ENCODE measurements at places on chromosomes 2 and 18. TPM values are rescaled to one million over a fixed set of nuclear protein-coding genes. Genes with fewer than 3 reads are reported as not detected.

The CAVIN2 gene
- 34.9 TPM for total RNA-seq

The FIGN gene
- 0.53 TPM for total RNA-seq

The CD28 gene
- 3.9 TPM for total RNA-seq

The AFTPH gene
- 21.2 TPM for total RNA-seq

The CRYGB gene
- total RNA-seq, result not detected

The CAPN14 gene
- total RNA-seq, result 0.09 TPM

The COLEC12 gene
- 65.5 TPM for total RNA-seq

The CRYGD gene
- total RNA-seq, result not detected

The ANTXR1 gene
- total RNA-seq, result 86.0 TPM

The LOXL3 gene
- total RNA-seq, result 6.1 TPM

DNA sequence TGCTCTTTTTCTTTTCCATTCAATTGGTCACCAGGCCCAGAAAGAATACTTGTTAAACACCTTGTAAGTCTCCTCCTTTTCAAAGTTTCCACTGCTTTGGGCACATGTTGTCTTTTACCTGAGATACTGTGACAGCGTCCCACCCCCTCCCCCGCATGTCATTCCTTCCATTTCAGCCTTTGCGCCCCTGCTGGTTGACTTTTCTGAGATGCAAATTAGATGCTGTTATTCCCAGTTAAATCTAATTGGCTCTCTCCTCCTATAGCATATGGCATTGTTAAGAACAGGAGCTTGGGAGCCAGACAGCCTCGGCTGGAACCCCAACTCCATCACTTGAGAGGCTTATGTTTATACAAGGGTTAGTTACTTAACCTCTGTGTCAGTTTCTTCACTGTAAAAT, 80.3 kb upstream of the GAREM1 start:
- H3K4me1 ChIP-seq, result peaks cover 4% of the 10 kb centered on the region
- H3K4me3 ChIP-seq, result no peak overlapping the region
- DNase-seq, result no peak

- H3K4me1 ChIP-seq, result no peaks in the 10 kb centered on the region
- no peak overlapping the region for H3K4me3 ChIP-seq
- no peak for DNase-seq
- no peak overlapping the region for H3K27ac ChIP-seq
Measured at GRCh38 chr18:3468066-3468705, 18.2 kb downstream of the TGIF1 start.

DNA sequence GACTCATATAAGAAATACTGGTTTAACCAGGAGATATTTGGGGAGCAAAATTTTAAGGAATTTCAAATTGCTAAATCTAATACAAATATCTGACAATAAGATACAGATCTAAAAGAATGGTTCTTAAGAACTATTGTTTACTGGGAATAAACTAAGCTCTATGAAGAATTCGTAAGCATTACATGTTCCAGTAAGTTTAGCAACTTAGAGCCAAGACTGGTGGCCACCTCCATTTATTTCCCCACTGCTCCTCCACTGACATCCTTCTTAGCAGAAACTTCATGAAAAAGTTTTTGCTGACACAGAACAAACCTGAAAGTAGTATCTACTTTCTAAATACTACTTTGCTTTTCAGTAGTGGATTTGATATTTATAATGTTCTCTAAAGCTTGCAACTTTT, 83.0 kb downstream of the ACSL3 start:
- H3K4me1 ChIP-seq, result no peaks in the 10 kb centered on the region
- no peak overlapping the region for H3K27ac ChIP-seq
- H3K36me3 ChIP-seq, result peaks cover 14% of the 10 kb centered on the region
- no peak overlapping the region for H3K4me3 ChIP-seq

GRCh38 chr2:43333101-43333655, 106.8 kb upstream of the ZFP36L2 start:
- DNase-seq, result peak; percentile 63
- no peak overlapping the region for H3K4me3 ChIP-seq
- H3K36me3 ChIP-seq, result peaks cover 2% of the 10 kb centered on the region
- H3K27ac ChIP-seq, result peak overlapping the region; percentile 90

DNA sequence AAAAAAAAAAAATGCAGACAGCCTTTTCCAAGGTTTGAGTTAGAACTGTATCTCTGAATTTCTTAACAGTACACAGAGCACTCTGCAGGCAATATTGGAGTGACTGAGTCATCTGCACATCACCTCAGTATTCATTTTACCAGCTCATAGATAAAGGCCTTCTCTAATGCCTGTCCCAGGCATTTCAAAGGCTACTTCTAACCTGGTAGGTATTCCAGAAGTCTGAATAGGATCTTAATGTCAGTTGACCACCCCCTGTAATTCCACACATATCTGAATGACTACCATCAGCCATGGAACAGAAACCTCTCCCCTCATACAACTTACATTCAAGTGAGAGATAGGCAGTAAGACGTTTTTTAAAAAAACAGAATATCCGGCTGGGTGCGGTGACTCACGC, 9.0 kb downstream of the METTL21A start:
- no peak overlapping the region for H3K27ac ChIP-seq
- peaks cover 38% of the 10 kb centered on the region for H3K36me3 ChIP-seq
- no peaks in the 10 kb centered on the region for H3K27me3 ChIP-seq
- H3K4me1 ChIP-seq, result no peaks in the 10 kb centered on the region
- no peak for DNase-seq

GRCh38 chr2:138116456-138116855, 152.2 kb downstream of the HNMT start:
- DNase-seq, result no peak
- H3K4me3 ChIP-seq, result no peak overlapping the region
- H3K27ac ChIP-seq, result no peak overlapping the region

GRCh38 chr2:136305517-136306192, 187.7 kb upstream of the CXCR4 start:
- H3K36me3 ChIP-seq, result no peaks in the 10 kb centered on the region
- H3K4me1 ChIP-seq, result peaks cover 5% of the 10 kb centered on the region
- no peak overlapping the region for H3K4me3 ChIP-seq
- H3K27ac ChIP-seq, result no peak overlapping the region
- DNase-seq, result peak; percentile 23
- no peaks in the 10 kb centered on the region for H3K27me3 ChIP-seq

- H3K36me3 ChIP-seq, result no peaks in the 10 kb centered on the region
- peak; percentile 66 for DNase-seq
- H3K4me1 ChIP-seq, result peaks cover 6% of the 10 kb centered on the region
- H3K4me3 ChIP-seq, result no peak overlapping the region
- no peaks in the 10 kb centered on the region for H3K27me3 ChIP-seq
- no peak overlapping the region for H3K27ac ChIP-seq
Measured at GRCh38 chr2:38248255-38248654, 128.8 kb downstream of the ATL2 start.

DNA sequence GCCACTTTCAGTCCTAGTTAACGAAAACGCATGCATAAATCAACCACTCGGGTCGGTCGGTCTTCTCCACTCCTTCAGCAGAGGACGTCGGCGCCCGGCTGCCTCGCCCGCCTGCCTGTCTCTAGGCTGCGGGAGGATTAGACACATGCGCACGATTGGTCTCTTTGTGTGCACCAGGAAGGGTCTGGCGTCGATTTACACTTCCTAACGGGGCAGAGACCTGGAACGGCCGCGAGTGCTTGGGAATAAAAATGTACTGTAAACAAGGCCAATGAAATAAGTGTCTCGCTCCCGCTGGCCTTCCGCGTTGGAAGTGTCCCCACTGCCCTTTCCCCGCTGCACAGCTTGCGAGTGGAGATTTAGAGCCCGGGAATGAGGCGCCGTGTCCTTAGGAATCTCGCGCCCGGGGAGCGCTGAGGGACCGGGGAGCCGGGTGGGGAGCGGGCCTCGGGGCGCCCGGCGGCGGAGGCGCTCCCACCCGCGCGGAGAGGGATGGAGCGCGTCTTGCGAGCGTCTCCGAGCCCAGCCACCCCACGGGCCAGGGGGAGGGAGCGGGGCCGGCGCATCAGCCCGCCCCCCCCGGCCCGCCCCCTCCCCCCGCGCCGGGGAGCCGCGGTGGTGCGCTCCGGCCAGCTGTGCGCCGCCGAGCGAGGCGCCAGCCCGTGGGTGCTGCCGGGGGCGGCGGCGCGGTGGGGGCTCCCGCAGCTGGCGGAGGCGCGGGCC, at the start of gene DOK6:
Gene DOK6 (plus strand): TSS at position 636 of the 723 bp plus-strand sequence.
- H3K4me3 ChIP-seq, result peak within 1 kb of the TSS; percentile 70
- H3K27ac ChIP-seq, result peak within 1 kb of the TSS; percentile 89
- H3K36me3 ChIP-seq, result no peaks in the 10 kb centered on the region
- peaks cover 20% of the 10 kb centered on the region for H3K27me3 ChIP-seq

- H3K4me3 ChIP-seq, result no peak overlapping the region
- no peaks in the 10 kb centered on the region for H3K36me3 ChIP-seq
- H3K27ac ChIP-seq, result no peak overlapping the region
- no peaks in the 10 kb centered on the region for H3K4me1 ChIP-seq
- no peak for DNase-seq
Measured at GRCh38 chr2:79446313-79446712, 66.5 kb upstream of the CTNNA2 start.

GRCh38 chr2:200640176-200640575, 54.4 kb downstream of the AOX1 start:
- DNase-seq, result no peak
- no peaks in the 10 kb centered on the region for H3K27me3 ChIP-seq
- no peak overlapping the region for H3K27ac ChIP-seq
- no peaks in the 10 kb centered on the region for H3K36me3 ChIP-seq
- no peak overlapping the region for H3K4me3 ChIP-seq
- no peaks in the 10 kb centered on the region for H3K4me1 ChIP-seq

DNA sequence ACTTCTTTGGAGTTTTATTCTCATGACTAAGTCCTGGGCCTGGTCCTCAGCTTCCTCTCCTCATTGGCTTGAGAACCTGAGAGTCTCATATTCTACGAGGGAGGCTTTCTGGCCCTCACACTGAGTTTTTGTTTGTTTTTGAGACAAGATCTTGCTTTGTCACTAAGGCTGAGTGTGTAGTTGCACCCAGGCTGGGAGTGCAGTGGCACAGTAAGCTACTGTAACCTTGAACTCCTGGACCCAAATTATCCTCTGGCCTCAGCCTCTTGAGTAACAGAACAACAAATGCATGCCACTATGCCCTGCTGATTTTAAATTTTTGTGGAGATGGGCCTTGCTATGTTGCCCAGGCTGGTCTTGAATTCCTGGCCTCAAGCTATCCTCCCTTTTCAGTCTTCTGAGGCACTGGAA, 22.6 kb downstream of the PRKRA start:
- no peaks in the 10 kb centered on the region for H3K4me1 ChIP-seq
- DNase-seq, result no peak
- peaks cover 44% of the 10 kb centered on the region for H3K36me3 ChIP-seq
- H3K4me3 ChIP-seq, result no peak overlapping the region

DNA sequence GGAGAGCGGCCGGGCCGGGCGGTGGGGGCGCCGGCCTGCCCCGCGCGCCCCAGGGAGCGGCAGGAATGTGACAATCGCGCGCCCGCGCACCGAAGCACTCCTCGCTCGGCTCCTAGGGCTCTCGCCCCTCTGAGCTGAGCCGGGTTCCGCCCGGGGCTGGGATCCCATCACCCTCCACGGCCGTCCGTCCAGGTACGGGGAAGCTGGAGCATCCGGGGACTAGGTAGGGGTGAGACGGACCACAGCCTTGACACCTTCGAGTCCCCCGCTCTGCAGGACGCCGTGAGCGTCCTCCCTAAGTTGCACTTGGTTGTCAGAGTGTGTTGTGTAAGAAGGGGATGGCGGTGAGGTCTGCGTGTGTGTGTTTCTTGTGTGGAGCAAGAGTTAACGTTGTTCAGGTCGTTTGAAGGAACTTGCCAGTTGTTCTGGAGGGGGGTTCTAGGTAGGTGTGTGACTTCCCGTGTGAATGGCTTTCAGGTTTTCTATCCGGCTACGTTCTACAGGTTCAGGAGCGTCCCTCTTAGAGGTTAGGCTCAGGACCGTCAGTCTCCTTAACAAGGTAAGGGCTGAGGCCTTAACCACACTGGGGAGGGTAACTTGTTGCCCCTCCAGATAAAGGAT, 393 bp downstream of the IL1R1 start:
- peak overlapping the region; percentile 67 for H3K4me3 ChIP-seq
- peak; percentile 48 for DNase-seq
- peaks cover 30% of the 10 kb centered on the region for H3K4me1 ChIP-seq
- no peaks in the 10 kb centered on the region for H3K36me3 ChIP-seq
- peak overlapping the region; percentile 82 for H3K27ac ChIP-seq
- H3K27me3 ChIP-seq, result peaks cover 12% of the 10 kb centered on the region

DNA sequence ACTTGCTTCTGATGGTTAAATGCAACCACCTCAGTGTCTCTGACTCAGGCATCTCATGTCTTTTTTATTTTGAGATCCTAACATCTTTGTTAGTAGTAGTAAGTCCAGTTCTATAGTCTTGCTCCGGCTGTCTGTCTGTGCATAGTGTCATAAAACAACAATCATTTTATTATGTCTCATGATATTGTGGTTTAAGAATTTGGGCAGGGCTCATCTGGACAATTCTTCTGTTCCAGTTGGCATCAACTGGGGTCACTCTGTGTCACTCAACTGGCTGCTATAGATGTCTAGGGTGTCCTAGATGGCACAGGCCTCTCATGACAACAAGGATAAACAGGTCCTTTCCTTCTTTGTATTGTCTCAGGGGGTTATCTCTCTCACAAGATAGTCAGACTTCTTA, 299.6 kb upstream of the ZNF521 start:
- peaks cover 18% of the 10 kb centered on the region for H3K4me1 ChIP-seq
- H3K36me3 ChIP-seq, result no peaks in the 10 kb centered on the region
- H3K4me3 ChIP-seq, result no peak overlapping the region

DNA sequence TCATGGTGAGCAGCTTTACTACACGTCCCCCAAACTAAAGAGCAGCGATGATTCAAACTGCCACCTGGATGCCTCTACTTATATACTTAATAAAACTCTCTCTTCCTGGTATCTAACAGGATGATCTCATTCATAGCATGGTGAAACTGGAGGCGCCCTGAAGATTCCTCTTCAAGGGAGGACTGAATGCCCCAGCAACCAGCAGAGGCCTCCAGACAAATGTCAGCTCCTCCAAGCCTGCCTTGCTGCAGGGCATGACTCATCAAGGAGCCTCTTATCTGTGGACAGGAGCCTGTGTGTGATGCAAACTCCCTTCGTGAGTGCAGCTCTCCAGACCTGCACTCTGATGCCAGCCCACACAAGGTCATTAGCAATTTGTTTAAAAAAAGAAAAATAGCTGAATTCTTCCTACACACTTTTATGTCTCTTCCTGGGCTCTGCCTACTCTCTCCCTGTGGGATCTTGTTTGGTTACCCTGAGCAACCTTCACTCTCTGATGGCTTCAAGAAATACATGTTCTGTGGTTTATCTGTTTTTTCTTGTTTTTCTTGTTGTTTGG, 30.2 kb downstream of the LONRF2 start:
- peaks cover 3% of the 10 kb centered on the region for H3K27me3 ChIP-seq
- no peaks in the 10 kb centered on the region for H3K4me1 ChIP-seq
- no peak for DNase-seq
- no peak overlapping the region for H3K27ac ChIP-seq

GRCh38 chr2:152065945-152066344, 32.9 kb downstream of the CACNB4 start:
- DNase-seq, result no peak
- H3K27me3 ChIP-seq, result no peaks in the 10 kb centered on the region
- no peak overlapping the region for H3K27ac ChIP-seq
- H3K4me3 ChIP-seq, result no peak overlapping the region
- peaks cover 9% of the 10 kb centered on the region for H3K4me1 ChIP-seq
- no peaks in the 10 kb centered on the region for H3K36me3 ChIP-seq

- H3K27ac ChIP-seq, result no peak overlapping the region
- no peaks in the 10 kb centered on the region for H3K4me1 ChIP-seq
- H3K27me3 ChIP-seq, result no peaks in the 10 kb centered on the region
- no peak for DNase-seq
Measured at GRCh38 chr2:173296235-173296634, 58.4 kb upstream of the CDCA7 start.
